Activated T-cell treated with anti-CD3 and anti-CD28 coated beads, Interleukin-2, amount 50 U/mL, for 4 hours (primary cell): ENCODE measurements at places on chromosomes 1 and 21.

DNA sequence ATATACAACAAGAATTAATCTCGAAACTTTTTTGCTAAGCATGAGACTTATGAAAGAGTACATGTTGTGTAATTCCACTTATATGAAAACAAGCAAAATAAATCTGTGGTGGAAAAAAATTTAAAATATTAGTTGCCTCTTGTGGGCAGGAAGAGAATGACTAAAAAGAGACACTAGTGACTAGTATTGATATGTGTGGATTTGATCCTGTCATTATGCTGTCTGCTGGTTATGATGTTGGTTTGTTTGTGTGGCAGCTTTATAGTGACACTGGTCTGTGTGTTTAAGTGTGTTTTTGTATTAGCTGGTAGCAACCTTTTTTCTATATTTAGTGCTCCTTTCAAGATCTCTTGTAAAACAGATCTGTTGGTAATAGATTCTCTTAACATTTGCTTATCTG is 267.8 kb upstream of the NRIP1 start:
- DNase-seq, result no peak

DNA sequence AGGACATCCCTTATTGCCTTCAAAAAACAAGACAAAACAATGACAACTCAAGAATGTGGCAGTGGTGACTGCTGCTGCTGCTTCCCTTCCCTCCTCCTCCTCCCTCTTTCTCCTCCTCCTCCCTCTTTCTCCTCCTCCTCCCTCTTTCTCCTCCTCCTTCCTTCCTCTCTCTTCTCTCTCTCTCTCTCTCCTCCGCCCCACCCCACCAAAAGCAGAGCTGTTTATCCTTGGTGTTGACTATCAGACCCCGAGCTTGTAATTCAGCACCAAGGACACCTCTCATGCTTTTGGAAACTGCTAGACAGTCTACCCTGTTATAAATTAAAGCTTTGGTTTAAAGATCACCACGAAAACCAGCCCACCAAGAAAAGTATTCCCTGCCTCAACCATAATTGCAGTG is 72.4 kb upstream of the IFNAR2 start:
- DNase-seq, result no peak

GRCh38 chr1:25573591-25573930 is 30.2 kb downstream of the LDLRAP1 start:
- DNase-seq, result no peak

DNA sequence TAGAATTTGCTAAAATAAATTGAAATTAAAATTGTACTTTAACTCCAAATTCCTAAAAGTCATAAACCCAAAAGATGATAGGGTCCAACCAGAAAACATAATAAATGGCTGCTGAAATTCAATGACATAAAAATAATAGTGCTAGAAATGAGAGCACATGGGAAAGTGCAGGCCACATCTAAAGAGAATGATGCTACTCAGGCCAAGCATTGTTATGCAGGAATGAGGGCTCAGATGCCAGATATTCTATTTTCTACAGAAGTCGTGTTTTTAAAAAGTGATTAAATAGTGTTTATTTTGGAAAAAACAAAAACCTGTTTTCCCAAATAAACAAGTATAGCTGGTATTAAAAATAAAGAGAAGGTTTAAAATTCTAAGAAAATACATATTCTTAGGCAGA is 234.4 kb downstream of the KCNT2 start:
- DNase-seq, result no peak

GRCh38 chr1:8164670-8165069 is 138.6 kb upstream of the ERRFI1 start:
- DNase-seq, result no peak

GRCh38 chr1:14741532-14741931 is 143.0 kb downstream of the KAZN start:
- DNase-seq, result no peak

- DNase-seq, result no peak
Observed at GRCh38 chr1:166858726-166859419, 17.2 kb downstream of the TADA1 start.

DNA sequence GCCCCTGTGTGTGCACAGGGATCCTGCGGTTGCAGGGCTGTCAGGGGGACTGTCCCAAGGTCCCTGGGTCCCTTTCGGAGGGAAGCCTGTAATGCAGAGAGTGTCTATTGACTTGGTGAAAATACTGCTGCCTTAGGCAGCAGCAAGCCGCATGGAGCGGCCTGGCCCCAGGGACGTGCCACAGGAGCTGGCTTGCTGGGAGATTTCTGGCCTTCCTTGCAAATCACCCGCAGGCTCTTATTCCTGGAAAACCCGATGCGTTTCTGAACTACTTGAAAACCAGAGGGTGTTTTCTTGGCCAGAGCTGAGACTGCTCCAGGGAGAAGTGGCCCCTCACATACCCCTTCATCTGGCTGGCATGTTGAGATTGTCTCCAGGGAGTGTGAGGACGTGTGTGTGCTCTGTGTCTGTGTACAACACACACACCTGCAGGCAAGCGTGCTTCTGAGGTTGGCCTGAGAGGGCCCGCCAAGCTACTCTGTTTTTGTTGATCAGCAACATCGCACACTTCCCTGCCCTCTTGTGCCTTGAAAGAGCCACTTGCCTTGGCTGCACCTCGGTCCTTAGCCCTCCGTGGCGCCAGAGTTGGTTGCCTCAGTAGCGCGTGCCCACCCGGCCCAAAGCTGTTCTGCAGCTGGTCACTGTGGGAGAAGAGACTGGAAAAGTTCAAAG is 10.5 kb downstream of the PRDM16 start:
- DNase-seq, result no peak

- DNase-seq, result no peak
Observed at GRCh38 chr1:9319789-9320519, 27.3 kb downstream of the SPSB1 start.

DNA sequence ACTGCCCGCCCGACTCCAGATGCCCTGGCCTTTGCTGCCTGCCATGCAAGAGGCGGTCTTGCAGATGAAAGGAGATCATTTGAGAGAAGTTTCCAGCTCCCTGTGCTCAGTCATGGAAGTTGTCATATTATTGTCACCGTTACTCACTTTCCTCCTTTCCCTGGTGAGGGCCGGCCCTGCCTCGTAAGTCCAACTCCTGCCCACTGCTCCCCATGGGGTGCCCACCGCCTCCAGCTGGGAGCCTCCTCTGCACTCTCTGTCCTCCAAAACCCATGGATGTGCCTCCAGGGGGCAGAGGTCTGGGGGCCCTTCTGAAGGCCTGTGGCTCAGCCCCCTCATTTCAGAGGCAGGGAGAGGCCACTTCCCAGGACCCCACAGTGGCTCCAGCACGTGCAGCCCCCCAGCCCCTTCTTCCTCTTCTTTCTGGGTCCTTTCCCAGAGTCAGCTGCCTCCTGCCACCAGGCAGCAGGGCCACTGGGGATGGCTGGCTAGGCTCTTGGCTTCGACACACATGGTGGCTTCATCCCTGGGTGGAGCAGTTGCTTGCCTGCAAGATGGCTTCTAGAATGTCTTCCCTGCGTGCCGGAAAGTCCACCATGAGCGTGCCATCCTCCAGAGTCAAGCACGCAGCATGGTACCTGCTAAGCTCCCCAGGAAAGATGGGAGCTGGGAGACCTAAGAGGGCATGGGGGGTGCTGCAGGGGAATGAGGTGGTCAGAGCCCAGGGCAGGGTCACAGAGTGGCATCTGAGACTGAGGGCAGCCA is 97.9 kb upstream of the RUNX3 start:
- no peak for DNase-seq

GRCh38 chr1:175618559-175618958 is 124.8 kb downstream of the TNR start:
- DNase-seq, result no peak

- no peak for DNase-seq
Observed at GRCh38 chr1:238346340-238346739, 455.6 kb upstream of the ZP4 start.

DNA sequence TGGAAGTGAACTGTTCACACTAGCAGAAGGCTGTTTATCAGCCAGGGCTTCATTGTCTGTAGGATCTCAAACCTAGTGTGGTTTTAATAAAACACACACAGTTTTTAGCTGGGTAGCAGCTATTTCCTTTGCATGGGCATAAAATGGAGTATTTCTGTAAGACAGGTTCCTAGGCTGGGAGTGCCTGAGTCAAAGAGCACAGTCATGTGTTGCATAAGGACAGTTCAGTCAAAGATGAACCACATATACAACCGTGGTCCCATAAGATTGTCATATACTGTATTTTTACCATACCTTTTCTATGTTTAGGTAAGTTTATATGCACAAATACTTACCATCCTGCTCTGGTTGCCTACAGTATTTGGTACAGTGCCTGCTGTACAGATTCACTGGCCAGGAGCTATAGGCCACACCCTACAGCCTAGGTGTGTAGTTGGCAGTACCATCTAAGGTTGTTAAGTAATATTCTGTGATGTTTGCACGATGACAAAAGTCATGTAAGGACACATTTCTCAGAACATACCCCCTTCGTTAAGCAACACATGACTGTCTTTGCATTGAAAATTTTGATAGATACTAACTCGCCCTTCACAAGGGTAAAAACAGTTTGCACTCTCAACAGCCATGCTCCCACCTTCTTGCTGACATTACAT is 17.2 kb downstream of the LGALS8 start:
- no peak for DNase-seq

DNA sequence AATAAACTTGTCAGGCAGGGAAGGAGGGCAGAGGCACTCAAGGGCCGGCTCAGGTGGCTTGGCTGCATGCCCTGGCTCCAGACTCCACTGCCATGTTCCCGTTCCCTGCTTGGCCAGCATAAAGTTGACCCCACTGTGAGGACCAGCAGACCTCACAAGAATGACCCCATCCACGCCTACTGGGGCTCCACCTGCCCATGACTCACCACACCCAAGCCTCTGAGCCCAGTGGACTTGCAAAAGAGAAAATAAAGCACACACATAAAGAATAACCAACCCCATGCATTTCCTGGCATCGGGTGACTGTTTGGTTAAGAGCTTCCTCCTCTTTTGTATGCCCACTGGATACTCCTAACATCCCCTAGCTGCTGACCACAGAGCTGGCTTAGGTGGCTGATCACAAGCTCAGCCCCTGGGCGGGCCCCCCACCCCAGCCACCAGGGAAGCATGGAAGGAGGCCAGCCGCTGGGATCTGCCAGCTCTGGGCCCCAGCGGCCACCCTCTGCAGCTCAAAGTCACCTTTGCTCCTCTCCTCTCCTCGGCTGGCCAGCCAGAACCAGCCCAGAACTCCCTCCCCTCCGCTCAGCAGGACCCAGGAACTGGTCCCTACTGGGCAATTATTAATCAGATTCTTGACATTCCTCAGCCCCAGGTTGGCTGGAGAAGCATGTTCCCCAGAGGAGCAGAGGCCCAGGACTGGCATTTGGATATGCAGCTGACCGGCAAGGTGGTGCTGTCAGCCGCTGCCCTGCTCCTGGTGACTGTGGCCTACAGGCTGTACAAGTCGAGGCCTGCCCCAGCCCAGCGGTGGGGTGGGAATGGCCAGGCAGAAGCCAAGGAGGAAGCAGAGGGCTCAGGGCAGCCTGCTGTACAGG is at the start of gene KLHDC7A:
Gene KLHDC7A (plus strand): TSS at position 616 of the 875 bp plus-strand sequence. CDS start 52 bp downstream, at position 668.
- DNase-seq, result no peak

DNA sequence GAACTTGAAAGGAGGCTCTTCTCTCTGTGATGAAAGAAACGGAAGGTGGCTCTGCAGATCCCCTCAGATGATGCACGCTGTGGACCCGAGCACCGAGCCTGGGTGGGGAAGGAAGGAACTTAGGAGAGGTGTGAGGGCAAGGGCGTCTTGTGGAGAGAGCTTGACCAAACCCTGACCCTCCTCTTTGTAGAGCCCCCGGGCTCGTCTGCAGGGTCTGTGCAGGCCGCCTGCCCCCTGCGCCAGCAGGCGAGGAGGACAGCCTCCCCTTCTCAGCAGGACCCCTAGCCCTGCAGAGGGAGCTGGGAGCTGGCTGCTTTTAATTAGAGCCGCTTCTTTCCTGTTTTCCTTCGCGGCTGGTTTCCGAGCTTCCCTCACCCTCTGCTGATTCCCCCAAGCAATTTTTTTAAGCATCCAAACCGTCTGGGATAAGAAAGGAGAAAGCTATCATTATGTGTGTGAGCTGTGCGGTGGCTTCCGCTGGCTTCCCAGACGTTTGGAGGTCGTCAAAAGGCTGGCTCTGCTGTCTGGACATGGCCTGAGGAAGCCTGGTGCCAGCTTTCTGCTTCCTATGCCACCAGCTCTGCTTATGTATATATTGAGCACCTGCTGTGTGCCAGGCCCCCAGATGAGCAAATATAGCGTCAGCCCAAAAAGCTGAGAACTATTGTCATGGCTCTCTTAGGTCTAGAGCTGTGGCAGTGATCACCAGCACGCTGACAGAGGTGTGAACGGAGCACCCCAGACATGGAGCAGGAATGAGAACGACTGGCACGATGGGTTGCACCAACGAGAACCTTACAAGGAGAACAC is 160.2 kb upstream of the IRF2BP2 start:
- no peak for DNase-seq

GRCh38 chr21:27580276-27580675 is 613.4 kb upstream of the ADAMTS5 start:
- no peak for DNase-seq

DNA sequence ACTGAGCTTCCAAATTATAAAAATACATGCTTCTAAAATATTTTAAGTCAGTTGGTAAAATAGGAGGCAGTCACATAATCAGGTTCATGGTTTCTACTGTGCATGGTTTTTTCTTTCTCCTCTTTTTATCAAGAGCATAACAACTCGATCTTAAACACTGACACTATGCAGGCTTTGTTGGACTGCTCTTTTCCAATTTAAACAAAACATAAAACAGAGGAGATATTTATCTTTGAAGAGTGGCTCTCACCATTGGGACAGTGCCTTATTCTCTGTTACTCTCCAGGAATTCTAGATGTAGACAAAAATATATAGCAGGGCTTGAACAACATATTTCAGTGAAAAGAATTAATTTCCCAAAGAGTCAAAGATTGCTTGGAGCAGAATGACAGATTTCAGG is 883.5 kb upstream of the ADGRL2 start:
- no peak for DNase-seq

- DNase-seq, result no peak
Observed at GRCh38 chr1:58898739-58899586, 115.1 kb upstream of the JUN start.

GRCh38 chr1:17230106-17230505 is 18.8 kb upstream of the PADI3 start:
- no peak for DNase-seq

DNA sequence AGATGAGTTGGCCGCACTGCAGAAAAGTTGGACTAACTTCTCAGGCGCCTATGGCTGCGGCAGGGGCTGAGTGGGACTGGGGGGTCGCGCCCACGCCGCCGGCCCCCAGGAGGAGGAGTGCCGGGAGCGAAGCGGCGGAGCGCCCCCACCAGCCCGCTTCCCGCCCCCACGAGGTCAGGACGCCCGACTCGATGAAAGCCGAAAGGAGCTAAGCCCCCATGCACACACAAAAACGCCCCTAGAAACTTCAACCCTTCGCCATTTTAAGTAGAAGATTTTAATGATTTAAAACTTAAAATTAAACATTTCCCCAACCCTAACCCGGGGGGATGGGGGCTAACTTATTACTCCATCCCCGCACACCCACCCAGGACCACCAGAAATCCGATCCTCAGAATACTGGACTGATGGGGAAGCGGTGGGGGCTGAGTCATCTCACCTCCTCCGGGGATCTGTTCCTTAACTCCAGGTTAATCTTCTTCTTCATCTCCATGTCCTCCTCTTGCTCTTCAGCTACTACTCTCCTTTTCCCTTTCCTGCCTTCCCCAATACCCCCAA is 539 bp downstream of the ANP32E start:
- DNase-seq, result peak; percentile 27
